Stimulated activated CD8-positive, alpha-beta memory T cell treated with anti-CD3 and anti-CD28 coated beads, Interleukin-4, amount 100 ng/mL, for 1 hour (primary cell): ENCODE measurements at places on chromosomes 3 and 15.

GRCh38 chr3:43923104-43923882, 232.6 kb downstream of the ABHD5 start:
- no peak for DNase-seq

DNA sequence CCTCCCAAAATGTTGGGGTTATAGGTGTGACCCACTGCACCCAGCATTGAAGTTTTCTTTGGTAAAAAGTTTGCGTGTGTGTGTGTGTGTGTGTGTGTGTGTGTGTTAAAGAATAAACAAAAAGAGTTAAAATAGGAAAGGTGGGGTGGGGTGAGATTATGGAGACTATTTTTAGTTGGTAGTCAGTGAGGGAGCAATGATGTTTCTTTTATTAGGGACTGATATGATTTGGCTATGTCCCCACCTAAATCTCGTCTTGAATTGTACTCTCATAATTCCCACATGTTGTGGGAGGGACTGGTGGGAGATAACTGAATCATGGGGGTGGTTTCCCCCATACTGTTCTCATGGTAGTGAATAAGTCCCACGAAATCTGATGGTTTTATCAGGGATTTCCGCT, 92.2 kb downstream of the CGNL1 start:
- no peak for DNase-seq

DNA sequence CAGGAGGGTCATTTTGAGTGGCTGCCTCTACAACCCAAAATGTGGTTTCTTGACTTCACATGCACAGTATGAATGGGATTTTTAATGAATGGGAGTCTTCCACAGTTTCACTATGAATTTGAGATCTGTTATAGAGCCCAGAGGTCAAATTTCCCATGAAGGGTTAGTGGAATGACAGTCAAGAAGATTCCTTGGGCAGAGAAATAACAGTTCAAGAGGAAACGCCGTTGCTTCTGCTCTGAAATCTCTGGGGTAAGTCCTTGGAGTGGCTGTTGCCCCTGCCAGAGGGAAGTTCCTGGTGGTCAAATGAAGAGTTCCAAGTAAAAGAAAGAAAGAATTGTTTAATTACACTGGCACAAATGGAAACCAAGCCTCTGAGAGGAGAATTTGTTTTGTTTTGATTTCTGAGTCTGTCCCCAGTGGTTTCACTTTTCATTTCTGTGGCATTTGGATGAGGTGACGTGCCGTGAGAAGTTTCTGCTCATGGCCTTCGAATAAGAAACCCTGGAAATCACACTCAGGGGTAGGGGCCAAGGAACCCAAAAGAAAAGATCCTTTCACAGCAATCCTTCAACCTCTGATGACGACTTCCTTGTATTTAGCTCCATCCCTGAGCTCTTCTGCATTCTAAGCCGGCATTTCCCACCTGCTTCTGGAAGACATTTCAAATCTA, 77.5 kb upstream of the IL12A start:
- no peak for DNase-seq

DNA sequence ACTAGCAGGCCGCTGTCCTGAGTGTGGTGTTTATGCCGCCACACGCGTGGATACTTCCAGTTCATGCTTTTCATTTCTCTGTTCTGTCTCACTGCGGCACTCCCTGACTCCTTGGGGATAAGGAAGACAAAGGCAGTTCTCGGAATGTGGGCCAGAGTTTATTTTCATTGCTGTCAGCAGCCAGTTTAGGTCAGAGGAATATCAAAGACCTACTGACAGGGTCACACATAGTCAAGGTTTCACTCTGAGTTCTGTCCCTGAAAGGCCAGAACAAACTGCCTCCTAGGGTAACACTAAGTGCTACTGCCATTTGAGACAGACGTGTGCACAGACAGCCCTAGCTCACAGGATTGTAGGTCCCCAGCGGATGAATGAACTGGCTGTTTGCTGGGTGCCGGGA, 27.3 kb upstream of the SPTBN5 start:
- no peak for DNase-seq

DNA sequence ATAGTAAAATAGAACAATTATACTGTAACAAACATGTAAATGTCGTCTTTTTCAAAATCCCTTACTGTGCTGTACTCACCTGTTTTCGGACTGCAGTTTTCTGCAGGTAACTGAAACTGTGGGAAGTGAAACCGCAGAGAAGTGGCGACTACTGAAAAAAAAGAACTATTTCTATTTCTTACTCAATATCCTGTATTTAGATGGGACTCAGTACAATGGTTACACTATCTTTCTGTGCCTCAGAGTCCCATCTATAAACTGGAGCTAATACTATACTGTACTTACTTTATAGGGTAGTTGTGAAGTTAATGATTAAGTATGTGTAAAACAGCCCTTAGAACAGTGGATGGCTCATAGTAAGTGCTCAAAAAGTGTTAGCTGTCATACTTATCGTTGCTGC, 14.3 kb upstream of the P2RY12 start:
- DNase-seq = no peak

DNA sequence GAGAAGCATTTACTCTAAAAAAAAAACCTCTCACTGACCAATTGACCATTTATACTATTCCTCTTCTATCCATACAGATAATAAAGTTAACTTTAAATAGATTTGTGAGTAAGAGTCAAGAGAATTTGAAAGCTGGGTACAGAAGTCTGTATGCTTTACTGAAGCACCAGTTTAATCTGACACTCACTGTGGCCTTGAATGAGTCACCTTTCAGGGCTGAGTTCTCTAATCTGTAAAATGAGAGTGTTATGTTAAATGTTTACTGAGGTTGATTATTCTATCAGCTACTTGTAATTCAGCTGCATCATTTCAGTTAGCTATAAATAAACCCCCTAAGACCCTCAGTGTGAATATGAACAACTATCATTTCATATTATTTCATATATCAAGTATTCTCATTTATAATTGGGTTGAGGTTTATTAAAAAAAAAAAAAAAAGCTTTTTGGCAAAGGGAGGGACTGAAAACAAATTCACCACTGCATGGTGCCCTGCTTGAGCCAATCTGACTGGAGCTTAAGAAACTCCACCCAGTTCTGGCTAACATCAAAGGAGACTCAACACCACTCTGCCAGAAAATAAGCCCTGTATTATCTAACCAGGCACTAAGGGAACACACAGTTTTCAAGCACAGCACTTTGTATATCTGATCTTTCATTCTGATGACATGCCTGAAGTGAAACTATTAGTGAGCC, 2.8 kb downstream of the MAP4 start:
- no peak for DNase-seq
